Activated T-helper 2 cell treated with anti-CD3 and anti-CD28 coated beads, Interferon-gamma antibody, Interleukin-2, Interleukin-4, amounts not matched to agents 10 μg/mL and 5 μg/mL and 100 μg/mL, durations not matched to agents 14 hours and 24 hours and 36 hours (primary cell): ENCODE measurements at places on chromosomes 1 and 21. TPM values are rescaled to one million over a fixed set of nuclear protein-coding genes. Genes with fewer than 3 reads are reported as not detected.

DNA sequence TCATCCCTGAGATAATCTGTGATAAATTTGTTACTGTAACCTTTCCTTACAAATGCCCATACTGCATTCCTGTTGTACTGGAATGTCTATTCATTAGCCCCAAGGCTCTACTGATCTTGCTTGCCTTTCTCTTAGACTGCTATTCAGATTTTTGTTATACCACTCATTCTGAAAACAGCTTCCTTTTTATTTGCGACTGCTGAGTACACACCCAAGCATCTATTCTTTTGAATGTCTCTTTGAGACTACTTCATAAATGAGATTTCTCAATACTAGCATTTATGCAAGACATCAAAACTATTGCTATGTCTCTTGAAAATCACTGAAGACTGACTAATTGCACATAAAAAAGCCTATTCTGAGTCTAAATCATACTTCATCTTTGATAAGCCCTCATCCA, 38.6 kb downstream of the DENND1B start:
- no peaks in the 10 kb centered on the region for H3K27me3 ChIP-seq
- H3K27ac ChIP-seq = no peak overlapping the region
- no peak for DNase-seq
- peaks cover 41% of the 10 kb centered on the region for H3K4me1 ChIP-seq

DNA sequence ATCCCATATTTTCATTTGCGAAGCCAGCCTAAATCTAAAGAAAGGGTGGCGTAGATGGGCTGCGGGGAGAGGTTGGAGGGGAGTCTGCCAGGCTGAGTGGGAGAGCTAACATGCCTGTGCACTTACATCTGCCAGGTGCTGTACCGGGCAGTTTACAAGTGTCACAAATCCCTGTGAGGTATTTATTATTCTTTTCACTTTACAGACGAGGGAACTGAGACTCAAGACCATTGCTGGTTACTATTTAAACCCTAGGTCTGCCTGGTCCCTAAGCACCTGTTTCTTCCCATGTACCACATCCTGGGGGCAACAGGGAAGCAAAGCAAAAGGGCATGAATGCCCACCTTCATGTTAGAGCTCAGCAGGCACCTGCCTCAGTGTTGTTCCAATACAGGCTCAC, 19.4 kb upstream of the EFNA1 start:
- DNase-seq = no peak
- H3K36me3 ChIP-seq = no peaks in the 10 kb centered on the region
- H3K4me3 ChIP-seq = no peak overlapping the region
- H3K27ac ChIP-seq = no peak overlapping the region
- H3K27me3 ChIP-seq = peaks cover 14% of the 10 kb centered on the region
- no peaks in the 10 kb centered on the region for H3K4me1 ChIP-seq

DNA sequence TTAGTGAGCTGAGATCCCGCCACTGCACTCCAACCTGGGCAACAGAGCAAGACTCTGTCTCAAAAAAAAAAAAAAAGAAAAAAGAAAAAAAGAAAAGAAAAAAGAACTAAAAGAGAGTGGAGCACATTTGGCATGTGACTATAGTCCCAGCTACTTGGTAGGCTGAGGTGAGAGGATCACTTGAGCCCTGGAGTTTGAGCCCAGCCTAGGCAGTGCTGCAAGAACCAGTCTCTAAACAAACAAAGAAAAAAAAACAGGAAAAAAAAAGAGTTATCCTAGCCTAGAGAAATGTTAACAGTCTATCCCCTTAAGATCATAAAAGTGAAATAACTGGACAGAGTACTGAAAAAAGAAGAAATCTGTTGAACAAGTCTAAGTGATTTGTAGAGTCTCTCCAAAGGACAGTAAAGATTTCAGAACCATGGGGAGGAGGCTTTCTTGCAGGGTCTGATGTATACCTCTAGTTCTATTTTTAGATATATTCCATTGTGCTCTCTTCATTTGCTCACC, 4.5 kb upstream of the PRDX1 start:
- peaks cover 22% of the 10 kb centered on the region for H3K4me1 ChIP-seq
- peaks cover 1% of the 10 kb centered on the region for H3K36me3 ChIP-seq
- H3K27me3 ChIP-seq = peaks cover 5% of the 10 kb centered on the region
- no peak overlapping the region for H3K27ac ChIP-seq
- DNase-seq = no peak

TRNP1 gene
- 0.85 and 0.89 TPM in 2 replicates for total RNA-seq

LPGAT1 gene
- 27.8 and 31.1 TPM in 2 replicates for total RNA-seq

DNA sequence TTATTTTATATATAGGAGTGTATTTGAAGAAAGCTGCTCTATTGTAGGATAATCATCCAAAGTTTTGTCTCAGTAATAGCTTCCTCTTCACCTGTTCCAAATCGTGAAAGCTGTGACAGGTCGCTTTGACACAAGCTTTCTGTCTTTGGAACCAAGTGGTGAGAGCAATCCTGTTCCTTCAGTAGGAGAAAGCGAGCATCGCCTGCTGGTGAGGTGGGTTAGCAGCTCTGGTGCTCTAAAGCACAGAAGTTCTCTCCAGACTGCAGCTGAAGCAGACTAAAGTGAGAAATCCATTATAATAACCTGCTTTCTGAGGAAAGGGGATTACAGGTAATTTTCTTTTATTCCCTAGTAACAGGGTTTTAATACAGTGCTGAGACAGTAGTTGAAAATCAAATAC, 803.8 kb downstream of the ADGRL2 start:
- H3K4me3 ChIP-seq = no peak overlapping the region
- no peaks in the 10 kb centered on the region for H3K27me3 ChIP-seq

DNA sequence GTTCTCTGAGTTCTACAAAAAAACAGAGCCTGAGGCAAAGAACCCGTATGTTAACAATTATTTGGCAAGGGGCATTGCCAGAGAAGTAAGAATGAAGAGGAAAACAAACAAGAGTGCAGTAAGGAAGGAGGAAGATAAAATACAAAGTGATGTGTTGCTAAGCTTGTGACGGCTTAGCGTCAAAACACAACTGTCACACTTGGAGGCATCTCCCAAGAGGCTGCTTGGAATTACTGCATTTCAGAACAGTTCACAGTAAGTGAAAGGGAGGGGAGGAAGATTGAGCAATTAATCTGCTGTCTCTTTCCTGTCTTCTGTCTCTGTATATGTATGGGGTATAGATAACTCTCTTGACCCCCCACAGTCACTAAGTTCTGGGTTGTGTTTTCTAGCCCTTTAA, 1017.0 kb upstream of the TMPRSS15 start:
- H3K36me3 ChIP-seq = no peaks in the 10 kb centered on the region
- H3K4me3 ChIP-seq = no peak overlapping the region
- H3K4me1 ChIP-seq = no peaks in the 10 kb centered on the region
- no peak overlapping the region for H3K27ac ChIP-seq
- no peaks in the 10 kb centered on the region for H3K27me3 ChIP-seq
- no peak for DNase-seq

DNA sequence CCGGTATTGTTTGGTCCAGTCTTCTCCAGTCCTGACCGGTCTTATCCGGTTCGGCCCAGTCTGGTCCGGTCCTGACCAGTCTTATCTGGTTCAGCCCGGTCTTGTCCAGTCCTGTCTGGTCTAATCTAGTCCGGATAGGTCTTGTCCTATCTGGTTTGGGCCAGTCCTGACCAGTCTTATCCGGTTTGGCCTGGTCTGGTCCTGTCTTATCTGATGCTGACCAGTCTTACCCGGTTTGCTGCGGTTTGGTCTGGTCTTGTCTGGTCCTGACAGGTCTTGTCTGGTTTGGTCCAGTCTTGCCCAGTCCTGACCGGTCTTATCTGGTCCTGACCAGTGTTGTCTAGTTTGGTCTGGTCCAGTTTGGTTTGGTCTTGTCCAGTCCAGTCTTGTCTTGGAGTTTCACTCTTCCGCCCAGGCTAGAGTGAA, 30.1 kb downstream of the DHX9 start:
- no peaks in the 10 kb centered on the region for H3K27me3 ChIP-seq
- DNase-seq = no peak
- peak overlapping the region; percentile 12 for H3K27ac ChIP-seq
- peaks cover 4% of the 10 kb centered on the region for H3K4me1 ChIP-seq

- no peaks in the 10 kb centered on the region for H3K27me3 ChIP-seq
- no peak for DNase-seq
- no peak overlapping the region for H3K4me3 ChIP-seq
- no peaks in the 10 kb centered on the region for H3K4me1 ChIP-seq
- no peaks in the 10 kb centered on the region for H3K36me3 ChIP-seq
Measured at GRCh38 chr21:17725339-17725738, 93.8 kb downstream of the C21orf91 start.
